ENCODE measurements at places on chromosomes 6 and 20.

- no peak for DNase-seq
Observed at GRCh38 chr6:133890711-133891148, 1.8 kb downstream of the TCF21 start.

GRCh38 chr20:51661609-51662178 lies 106.5 kb downstream of the ATP9A start:
- peak; percentile 13 for DNase-seq

GRCh38 chr6:105620878-105621277 lies 218.0 kb upstream of the PREP start:
- no peak for DNase-seq

DNA sequence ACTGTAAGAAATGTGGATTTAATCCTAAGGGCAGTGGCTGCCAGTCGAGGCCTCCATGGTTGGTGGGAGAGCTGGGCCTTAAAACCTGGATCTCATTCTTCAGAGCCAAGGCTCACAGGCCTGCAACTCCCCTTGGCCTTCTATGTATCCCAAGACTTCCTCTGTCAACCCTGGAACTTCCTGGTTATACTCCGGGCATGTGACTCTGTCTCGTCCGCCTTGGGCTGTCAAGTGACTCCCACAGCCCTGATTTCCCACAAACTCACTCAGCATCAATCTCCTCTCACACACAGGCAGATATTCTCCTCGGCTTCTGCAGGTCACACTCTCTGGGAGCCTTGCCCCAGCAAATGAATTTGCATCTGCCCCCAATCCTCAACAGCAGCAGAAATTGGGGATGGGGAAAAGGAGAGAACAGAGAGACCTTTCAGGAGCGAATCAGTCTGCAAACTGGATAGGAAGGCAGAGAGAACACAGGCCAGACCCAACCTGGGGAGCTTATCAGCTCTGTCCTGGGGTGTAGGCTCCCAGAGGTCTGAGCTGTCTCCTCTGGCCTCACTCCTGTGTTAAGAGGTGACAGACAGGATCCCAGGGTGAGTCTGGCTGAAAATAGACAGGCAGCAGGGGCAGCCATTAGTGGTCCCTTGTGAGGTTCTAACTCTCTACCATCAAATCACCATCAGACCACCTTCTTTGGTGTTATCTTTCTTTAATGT lies 30.4 kb upstream of the PREX1 start:
- no peak for DNase-seq

- DNase-seq = no peak
Observed at GRCh38 chr6:34616227-34616585, 60.1 kb upstream of the SPDEF start.
